ENCODE measurements at places on chromosomes 4 and X.

DNA sequence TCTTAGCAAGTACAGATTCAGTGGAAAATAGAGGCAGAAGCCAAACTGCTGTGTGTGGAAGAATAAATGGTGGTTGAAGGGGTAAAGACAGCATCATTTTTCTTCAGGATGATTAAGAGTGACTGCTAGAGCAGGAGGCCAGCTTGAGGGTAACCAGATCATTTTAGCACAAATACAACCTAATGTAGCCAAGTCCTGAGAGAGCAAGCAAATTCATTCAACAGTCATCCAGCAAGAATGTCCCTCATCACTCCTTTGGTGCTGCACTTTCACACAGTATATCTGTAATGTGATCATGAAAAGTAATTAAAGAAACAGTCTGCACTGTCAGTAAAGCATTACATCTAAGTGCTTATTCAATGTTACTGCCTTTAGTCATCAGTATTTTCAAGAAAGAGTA is 44.8 kb downstream of the NPFFR2 start:
- DNase-seq, result no peak

DNA sequence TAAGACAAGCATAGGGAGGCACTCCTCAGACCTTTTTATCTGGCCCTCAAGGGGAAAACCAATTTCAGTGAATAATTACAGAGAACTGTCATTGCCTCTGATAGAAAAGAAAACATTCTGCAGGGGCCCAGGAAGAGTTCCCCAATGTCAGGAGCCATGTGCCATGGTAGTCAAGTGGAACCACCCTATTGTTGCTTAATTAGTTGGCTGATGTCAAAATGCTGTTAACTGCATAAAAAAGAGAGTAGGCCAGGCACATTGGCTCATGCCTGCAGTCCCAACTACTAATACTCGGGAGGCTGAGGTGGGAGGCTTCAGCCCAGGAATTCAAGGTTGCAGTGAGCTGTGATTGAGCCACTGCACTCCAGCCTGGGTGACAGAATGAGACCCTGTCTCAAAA is 28.6 kb upstream of the OGT start:
- no peak for DNase-seq

- no peak for DNase-seq
Measured at GRCh38 chr4:152665691-152666395, 14.0 kb downstream of the TMEM154 start.

GRCh38 chr4:88610771-88611170 is 18.5 kb downstream of the HERC3 start:
- no peak for DNase-seq

Measured in hematopoietic multipotent progenitor cell treated with erythropoietin and hydrocortisone succinate and interleukin-3 and kit ligand, for 15 days (in vitro differentiated cells).